ENCODE measurements at places on chromosomes 1 and 21.

- DNase-seq, result no peak
Measured at GRCh38 chr21:35244514-35244913, 195.4 kb upstream of the RUNX1 start.

DNA sequence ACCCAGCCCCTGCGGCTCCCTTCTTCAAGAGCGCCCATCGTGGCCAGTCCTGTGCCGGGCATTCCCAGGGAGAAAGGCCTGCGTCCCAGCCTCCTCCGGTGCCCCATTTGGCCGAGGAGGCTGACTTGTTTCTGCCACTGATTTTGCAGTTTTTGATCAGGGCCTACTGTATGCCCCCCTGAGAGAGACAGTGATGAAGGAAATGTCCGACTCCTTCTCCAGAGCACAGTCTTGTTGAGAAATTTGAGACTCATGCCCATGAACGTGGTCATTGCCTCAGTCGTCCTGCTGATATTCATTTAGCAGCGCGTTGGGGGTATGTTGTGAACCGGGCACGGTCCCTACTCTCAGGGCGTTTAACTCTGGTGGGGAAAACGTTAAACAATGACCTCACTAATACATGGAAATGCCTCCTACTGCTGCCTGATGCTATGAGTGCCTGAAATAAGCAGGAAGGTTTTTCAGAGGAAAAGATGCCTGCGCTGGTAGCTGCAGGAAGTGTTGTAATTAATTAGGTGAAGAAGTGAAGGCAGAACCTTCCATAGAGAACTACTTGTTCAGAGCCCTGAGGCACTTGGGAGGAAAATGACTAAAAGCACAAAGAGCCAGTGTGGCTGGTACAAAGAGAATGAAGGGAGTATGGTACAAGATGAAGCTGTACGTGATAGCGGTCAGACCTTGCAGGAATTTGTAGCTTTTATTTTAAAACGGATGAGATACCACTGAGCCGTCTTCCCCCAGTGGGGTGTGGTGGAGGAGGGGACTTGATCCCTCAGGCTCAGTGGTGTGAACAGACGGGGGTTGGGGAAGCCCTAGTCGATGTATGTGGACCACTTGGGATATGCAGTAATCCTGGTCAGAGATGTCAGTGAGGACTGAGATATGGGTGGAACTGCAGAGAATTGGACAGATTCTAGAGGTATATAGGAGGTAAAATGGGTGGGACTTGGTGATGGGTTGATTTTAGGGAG, 730 bp downstream of the ZCCHC17 start:
- DNase-seq, result peak; percentile 27

- no peak for DNase-seq
Measured at GRCh38 chr1:210418863-210419650, 90.4 kb downstream of the HHAT start.

DNA sequence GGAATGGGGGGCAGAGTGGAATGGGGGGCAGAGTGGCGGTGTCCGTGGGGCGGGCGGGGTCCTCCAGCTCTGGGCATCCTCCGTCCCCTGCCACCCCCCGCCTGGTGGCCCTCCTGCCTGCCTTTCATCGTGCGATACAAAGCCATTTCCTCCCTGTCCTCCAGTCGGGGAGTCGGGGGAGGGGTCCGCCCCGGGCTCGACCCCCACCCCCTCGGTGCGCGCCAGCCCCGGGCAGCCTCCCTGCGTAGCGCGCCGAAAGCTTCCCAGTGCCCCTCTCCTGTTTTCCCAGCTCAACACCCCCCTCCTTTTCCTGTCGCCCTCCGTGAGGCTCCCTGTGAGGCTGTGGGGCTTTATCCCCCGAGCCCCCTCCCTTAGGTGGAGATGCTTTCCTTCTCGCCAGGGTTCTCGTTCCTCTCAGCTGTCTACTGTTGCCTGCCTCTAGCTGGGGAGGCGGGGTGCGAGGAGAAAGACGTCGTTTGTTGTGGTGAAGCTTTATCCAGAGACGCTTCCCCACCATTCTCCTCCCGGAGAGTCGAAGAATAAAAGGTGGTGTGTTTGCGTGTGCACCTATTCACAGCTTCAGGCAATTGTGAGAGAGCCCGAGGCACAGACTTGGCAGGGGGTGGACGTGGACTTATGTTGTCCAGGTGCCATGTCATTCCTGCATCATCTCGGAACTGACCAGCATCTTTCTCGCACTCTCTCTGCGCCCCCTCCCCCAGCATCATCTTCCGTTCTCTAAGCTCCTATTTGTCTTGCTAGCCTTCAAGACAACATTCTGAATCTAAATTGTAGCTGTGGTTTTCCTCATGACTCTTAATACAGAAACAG, 848 bp downstream of the DNM3 start:
- peak; percentile 7 for DNase-seq

- no peak for DNase-seq
Measured at GRCh38 chr1:227374846-227375245, 56.6 kb upstream of the CDC42BPA start.

DNA sequence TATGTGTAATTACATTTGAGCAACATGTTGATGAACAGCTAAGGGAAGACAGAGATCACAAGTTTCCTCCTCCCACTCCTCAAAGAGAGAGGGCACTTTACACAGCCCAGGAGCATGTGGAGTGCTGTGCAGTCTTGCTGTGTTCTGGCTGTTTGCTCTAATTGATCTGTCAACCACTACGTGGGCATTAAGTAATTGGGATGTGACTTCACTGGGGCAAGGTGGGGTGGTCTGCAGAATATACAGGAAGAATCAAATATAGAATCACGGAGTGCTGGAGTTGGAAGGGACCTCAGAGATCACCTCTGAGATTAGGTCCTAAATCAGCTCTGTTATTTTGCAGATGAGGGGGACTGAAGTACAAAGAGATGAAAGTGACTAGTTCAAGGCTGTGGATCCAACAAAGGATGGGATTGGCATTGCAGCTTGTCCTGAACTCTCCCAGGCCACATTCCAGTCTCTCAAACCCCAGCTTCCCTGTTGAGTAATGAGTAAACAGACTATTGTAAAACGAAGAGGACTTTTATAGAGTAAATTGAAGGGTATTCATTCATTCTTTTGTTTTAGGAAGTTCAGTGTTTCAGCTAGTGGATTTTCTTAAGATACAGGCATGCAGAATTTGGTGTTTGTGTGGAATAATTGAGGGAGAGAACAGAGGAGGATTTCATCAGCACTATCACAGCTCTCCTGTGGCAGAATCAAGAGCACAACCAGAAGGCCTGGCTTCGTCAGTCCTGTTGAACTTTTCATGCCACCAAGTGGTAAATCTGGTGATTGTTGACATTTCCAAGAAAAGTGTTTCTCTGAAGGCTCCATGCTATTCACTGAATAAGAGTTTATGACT, 22.4 kb downstream of the NOS1AP start:
- DNase-seq, result no peak

GRCh38 chr1:41749991-41750745, 168.6 kb downstream of the HIVEP3 start:
- DNase-seq, result no peak

GRCh38 chr1:58839846-58840835, 56.3 kb upstream of the JUN start:
- DNase-seq, result no peak

DNA sequence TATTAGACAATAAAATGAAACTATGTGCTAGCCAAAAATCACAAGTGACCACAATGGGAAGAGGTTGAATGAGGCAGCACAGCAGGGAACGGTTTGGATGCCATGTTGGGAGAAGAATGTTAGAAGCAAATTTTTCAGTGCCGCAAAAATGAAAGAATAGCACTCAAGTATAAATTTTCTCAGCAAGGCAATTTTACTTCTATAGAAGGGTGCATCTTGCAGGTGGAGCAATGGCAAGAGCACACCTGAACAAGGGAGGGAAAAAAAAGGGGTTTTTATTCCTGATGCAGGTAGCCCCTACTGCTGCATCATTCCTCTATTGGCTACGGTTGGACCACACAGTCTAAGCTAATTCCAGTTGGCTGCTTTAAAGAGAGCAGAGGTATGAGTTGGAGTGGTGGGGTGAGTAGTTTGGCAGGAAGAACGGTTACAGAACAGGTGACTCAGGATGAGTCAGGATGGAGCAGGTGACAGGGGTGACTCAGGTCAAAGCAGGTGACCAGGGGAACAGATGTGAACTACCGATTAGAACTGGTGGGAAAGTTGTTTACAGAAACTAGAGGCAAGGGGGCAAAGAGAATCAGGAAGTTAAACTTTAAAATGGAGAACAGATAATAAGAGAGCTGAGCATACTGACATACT, 301.1 kb upstream of the NRIP1 start:
- no peak for DNase-seq

GRCh38 chr1:19577036-19577435, 67.1 kb upstream of the NBL1 start:
- DNase-seq, result no peak

DNA sequence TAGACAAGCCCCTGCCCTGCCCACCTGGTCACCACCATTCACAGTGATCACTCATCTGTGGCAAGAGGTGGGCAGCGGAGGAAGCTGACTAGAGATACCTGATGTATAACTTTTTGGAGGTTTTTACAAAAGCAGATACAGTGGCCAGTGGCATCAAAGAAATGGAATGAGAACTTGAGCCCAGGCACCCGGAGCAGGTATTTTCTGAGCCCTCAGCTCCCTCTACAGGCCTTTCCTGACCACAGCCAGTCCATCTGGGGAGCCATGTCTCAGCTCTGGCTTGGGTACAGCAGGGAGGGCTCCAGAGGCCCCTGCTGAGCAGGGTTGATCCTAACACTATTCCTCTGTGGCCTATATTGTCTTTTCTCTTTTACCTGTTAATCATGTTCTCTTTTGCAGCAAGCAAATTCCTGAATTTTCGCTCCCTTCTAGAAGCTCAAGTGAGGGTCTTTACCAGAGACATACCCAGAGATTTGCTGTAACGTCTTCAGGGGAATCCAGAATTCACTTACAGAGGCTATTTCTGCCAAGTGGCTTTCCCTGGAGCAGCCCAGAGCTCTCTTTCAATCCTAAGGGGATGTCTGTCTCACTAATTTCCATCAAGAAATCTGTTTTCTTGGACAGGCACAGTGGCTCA, 27.3 kb downstream of the GPR157 start:
- peak; percentile 63 for DNase-seq

GRCh38 chr1:220019071-220019470, 27.2 kb downstream of the EPRS1 start:
- DNase-seq, result no peak
